A673 (cell line): ENCODE measurements at places on chromosomes 4 and X.

DNA sequence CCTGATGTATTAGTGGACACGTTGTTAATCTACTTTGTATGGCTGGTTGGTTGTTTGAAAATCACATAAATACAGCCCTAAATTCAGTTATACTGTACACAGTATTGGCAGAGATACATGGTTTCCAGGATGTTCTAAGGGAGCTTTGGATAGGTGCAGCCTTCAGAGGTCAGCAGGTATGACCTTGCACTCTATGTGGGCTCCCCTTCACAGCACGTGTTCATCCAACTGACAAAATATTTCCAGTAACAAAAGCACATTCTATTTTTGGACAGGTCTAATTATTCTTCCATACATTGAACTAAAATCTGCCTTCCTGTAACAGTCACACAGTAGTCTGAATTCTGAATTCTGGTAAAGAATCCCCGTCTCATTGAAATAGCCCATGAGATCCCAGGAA lies 92.8 kb upstream of the RAPGEF2 start:
- no peak for DNase-seq

DNA sequence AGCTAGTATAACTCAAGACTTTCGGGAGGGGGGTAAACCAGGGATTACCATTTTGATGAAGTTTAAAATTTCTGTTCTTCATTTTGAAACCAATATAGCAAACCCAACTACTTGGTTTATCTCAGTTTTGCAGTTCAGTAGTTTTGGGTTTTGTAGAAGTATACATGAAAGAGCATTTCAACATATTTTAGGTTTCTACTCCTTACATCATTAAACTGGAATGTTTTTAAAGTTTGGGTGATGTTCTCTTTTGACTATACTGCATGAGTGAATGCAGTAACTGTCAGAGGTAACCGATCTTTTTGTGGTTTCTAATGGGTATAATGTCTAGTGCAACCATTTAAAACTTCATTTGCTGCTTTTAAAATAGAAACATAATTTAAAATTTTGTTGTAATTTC lies 248.3 kb upstream of the MAD2L1 start:
- DNase-seq: no peak

DNA sequence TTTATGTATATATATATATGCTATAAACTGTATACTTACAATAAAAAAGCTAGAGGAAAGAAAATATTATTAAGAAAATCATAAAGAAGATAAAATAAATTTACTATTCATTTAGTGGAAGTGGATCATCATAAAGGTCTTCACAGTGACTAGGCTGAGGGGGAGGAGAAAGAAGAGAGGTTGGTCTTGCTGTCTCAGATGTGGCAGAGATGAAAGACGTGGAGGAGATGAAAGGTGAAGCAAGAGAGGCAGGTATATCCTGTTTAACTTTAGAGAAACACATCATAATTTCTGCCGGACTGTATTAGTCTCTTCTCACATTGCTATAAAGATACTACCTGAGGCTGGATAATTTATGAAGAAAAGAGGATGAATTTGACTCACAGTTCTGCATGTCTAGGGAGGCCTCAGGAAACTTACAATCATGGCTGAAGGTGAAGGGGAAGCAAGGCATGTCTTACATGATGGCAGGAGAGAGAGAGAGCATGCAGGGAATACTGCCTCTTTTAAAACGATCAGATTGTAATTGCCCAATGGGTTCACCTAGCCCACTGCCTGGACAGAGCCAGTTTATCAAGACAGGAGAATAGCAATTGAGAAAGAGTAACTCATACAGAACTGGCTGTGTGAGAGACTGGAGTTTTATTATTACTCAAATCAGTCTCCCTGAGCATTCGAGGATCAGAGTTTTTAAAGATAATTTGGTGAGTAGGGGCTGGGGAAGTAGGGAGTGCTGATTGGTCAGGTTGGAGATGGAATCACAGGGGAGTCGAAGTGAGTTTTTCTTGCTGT lies 22.1 kb upstream of the RRAGB start:
- DNase-seq: no peak

- no peak for DNase-seq
Observed at GRCh38 chrX:41542536-41542935, 95.4 kb downstream of the NYX start.

GRCh38 chr4:52791936-52792335 lies 40.7 kb upstream of the ERVMER34-1 start:
- DNase-seq: no peak

DNA sequence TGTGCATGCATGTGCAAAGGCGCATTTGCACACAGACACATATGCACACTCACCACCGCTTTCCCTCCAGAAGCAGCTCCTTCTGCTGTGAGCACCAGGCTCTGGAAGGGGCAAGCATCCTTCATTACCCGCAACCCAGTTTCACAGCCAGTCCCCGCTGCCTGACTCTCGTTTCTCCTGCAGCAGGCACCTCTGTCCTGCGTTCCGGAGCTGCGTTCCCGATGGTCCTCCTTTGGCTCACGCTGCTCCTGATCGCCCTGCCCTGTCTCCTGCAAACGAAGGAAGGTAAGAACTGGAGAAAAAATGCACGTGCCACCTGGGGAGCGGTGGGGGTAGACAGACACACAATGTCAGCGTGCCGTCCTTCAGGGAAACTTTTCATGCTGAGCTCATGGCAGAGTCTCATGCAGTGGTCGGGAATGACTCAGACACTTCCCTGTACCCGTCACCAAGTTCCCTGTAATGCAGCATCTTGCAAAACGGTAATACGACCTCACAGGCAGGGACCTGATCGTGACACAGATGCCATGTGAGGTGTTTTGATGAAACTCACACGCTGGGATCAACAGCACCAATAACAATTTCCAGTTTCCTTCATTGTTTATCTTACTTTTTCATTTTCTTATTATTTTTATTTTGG lies 5.1 kb downstream of the IL3RA start:
- no peak for DNase-seq

DNA sequence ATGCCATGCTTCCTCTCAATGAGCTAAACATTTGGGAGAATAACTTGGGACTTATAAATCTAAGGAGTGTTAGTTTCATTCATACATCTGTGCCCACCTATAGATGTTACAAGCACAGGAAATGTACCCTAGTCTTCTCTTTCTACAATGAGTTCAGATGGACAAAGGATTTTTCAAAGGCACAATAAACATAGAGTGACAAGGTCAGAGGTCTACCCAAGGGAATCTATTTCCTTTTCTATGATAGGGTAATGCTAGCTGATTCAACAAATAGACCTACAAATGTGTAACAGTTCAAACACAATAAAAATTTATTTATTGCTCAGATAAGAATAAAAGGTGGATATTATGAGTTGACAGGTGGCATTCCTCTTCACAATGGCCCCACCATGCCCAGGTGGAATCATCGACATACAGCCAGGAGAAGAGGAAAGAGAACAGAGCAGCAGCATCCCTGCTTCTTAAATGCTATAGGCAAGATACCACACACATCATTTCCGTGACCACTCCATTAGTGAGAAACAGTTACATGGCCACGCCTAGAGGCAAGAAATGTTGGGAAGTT lies 421.8 kb downstream of the HNRNPD start:
- DNase-seq: no peak

- DNase-seq: no peak
Observed at GRCh38 chr4:99339172-99339571, 13.4 kb downstream of the ADH1C start.

- peak; percentile 29 for DNase-seq
Observed at GRCh38 chr4:60201052-60201673, 999.0 kb upstream of the ADGRL3 start.

DNA sequence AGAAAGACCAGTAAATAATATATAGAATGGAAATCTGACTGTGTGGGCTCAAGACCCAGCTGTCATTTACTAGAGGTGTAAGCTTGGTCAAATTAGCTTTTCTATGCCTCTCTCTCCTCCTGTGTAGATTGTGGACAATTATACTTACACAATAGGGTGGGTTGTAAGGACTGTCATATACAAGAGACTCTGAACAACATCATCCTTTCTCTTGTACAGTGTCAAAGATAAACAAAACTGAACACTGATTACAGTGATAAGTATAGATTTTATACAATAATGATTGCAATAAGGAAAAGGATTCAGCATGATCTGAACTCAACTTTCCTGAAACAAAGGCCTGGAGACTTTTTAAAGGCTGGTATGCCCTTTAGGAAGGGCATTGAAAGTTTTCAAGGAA lies 429.2 kb upstream of the HS3ST1 start:
- no peak for DNase-seq

DNA sequence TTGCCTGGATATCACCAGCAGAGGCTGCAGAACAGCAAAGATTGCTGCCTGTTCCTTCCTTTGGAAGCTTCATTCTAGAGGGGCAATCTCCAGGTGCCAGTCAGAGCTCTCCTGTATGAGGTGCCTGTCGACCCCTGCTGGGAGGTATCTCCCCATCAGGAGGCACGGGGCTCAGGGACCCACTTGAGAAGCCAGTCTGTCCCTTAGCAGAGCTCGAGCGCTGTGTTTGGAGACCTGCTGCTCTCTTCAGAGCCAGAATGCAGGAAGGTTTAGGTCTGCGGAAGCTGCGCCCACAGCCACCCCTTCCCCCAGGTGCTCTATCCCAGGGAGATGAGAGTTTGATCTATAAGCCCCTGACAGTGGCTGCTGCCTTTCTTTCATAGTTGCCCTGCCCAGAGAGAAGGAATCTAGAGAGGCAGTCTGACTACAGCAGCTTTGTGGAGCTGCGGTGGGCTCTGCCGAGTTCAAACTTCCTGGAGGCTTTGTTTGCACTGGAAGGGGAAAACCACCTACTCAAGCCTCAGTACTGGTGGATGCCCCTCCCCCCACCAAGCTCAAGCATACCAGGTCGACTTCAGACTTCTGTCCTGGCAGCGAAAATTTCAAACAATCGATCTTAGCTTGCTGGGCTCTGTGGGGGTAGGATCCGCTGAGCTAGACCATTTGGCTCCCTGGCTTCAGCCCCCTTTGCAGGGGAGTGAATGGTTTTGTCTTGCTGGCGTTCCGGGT lies 57.9 kb downstream of the DKK2 start:
- DNase-seq: no peak

GRCh38 chrX:134246282-134246681 lies 9.3 kb downstream of the CCDC160 start:
- DNase-seq: no peak

DNA sequence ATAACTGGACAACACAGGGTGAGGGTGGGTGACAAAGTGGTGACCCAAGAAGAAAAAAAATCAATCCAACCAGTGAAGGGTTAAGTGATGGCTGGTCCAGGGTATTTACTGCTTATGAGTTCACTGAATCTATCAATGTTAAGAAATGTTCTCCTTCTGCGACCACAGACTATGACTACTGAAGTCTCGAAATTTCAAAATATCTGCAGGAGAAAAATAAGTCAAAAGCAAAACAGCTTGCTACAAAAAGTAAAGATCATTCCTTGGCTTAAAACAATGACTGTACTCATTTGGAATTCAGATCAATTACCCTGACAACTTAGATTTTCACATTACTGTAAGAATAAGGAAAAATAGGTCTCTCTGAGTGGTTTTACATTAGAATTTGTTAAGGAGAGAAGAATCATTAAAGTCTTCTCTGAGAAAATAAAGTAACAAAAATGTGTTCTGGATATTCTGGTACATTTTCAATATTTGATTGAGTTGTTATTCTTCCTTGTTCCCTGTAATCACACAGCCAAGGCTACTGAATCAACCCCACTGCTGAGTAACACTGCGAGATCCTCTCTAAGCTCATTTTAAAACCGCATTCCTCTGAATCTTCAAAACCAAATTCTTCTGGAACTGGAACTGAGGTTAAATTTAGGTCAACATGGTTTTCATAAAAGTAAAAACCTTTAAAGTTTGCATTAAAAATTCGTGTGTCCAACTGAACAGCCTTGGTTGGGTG lies 22.7 kb downstream of the SMPX start:
- DNase-seq: no peak

DNA sequence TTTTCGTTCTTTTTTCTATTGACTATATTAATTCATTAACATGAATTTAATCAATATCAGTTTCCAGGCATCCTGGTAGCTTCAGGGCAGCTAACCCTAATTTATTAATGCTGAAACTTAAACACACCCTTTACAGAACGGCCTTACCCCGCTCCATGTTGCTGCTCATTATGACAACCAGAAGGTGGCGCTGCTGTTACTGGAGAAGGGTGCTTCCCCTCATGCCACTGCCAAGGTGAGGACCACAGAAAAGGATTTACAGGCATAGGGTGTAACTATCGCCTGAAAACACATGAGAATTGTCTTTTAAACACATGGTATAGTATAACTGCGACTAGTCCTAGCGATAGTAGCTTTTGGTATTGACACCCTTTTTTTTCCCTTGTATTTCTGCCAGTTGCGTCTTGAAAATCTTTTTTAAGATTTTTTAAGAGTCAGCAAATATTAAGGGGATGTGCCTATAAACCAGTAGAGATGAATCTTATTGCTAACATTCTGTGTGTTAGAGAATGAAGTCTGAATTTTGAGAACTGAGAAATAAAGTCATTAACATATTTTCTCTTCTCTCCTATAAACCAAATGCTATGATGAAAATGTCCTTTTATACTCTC lies 229.0 kb downstream of the ANK2 start:
- DNase-seq: peak; percentile 88

- peak; percentile 31 for DNase-seq
Observed at GRCh38 chr4:108700081-108700757, 49.8 kb downstream of the OSTC start.

DNA sequence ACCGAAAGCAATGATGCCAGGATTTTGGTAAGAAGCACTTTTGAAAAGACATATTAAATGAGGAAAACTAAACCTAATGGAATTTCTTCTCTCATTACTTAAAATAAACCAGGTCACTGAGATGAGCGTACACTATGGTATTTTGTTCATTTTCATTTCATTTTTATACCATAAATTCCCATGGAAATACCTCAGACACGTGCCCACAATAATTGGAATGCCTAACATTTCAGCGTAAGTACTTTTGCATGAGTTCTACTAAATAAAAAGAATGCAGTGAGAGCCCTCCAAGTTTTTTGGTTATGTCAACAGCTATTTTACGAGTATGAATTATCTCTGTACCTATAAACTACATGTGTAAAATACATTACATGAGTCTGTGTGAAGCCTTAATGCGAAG lies 3.2 kb downstream of the CAMK2D start:
- DNase-seq: no peak

GRCh38 chr4:61545902-61546480 lies 345.9 kb downstream of the ADGRL3 start:
- DNase-seq: no peak

GRCh38 chr4:147916351-147916750 lies 184.5 kb downstream of the ARHGAP10 start:
- no peak for DNase-seq

- DNase-seq: peak; percentile 22
Observed at GRCh38 chrX:133175162-133175561, 43.0 kb downstream of the TFDP3 start.

GRCh38 chrX:16873106-16873505 lies 2.9 kb upstream of the RBBP7 start:
- DNase-seq: no peak

DNA sequence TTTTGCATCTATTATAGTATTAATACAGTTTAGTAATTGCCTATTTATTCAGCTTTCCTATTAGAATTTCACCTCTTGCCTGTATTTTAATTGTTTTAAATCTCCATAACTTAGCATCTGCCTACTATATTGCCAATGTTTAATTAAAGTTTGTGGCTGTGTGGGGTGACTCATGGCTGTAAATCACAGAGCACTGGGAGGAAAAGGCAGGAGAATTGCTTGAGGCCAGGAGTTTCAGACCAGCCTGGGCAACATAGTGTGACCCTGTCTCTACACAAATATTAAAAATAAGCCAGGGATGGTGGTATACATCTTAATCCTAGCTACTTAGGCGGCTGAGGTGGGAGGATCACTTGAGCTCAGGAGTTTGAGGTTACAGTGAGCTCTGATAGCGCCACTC lies 14.5 kb upstream of the CCSER1 start:
- DNase-seq: no peak
